Posterior vena cava (tissue), 2 donors: ENCODE measurements at places on chromosomes 3 and 15.

- no peak for DNase-seq
Observed at GRCh38 chr15:95498961-95499360, 831.5 kb upstream of the NR2F2 start.

DNA sequence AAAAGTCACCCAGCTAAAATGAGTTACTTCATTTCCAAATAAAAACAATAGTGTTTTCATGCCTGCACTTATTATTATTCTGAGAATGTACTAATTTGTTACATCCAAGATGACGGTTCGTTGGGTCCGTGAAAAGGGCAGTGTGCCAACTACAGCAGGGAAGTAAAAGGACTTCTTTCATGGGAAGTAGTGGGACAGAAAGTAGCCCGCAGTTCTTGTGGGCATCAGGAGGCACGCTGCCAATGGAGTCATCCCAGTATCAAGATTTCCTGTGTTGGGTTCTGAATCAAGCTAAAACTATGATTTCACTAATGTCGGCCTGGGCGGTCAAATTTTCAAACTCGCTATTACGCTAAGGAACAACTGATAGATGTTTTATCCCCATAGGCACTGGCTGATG, 254.5 kb upstream of the SOX2 start:
- no peak for DNase-seq

DNA sequence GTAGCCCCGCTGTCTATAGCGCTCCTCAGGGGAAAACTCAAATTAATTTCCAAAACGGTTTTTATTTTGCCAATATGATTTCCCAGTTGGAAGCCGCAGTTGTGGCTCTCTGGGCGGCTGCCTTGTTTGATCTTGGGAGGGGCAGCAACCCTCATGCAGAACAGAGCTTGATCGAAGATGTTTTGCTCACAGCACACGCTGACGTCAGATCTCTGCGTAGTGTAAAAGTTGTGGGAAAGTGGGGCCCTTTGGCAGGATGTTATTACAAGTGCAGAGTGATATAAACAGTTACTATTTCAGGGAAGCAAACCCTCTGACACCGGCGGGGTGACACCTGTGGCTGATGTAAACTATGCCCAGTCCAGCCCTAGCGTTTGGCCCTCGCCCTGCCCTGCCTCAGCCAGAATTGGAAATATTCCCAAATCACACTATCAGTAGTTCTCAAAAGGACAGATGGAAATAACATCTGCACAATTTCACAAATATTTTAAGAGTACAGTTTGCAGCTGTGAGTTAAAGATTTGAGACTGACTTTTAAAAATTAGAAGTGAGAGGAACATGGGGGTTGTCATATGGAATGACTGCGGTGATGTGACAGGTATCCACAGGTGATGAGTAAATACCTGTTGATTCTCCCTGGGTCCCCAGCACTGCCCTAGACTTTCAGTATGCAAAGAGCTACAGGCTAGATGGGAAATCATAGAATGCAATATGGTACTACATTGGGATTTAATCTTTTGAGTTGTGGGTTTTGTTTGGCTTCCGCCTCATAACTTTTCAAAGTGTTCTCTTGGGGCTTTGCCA, 1.7 kb downstream of the SYNM start:
- peak; percentile 68 for DNase-seq

GRCh38 chr3:194787072-194787471, 101.4 kb downstream of the FAM43A start:
- no peak for DNase-seq

DNA sequence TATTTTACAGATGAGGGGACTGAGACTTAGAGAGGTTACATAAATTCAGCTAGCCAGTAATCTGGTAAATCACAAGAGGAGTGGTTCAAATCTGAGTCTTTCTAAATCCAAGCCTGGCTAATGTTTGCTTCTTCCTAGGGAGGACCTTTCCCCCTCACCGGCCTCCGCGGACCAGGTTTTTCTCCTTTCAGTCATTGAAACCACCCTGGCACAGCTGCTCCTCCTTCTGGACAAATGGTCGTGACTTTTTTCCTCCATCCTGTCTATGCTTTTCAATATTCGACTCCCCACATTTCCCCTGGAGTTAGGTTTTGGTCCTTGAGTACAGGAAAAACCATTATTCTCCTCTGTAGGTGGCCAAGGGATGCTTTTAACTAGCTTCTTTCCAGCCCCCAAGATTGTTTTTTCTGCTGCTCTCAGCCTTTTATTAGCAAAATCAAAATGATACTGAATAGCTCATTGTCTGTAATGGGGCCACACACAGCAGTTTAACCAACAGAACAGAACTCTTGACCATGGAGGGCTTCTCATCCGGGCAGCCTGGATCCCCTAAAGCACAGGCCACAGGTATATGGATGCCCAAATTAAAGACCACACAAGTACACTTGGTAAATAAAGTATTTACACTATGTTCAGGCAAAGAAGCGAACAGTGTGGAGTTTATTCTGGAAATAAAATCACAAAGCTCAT, 85.9 kb upstream of the KLHL25 start:
- no peak for DNase-seq

- DNase-seq = no peak
Observed at GRCh38 chr3:132661101-132661500, 972 bp downstream of the UBA5 start.

GRCh38 chr3:140896997-140897396, 44.6 kb upstream of the SLC25A36 start:
- no peak for DNase-seq

DNA sequence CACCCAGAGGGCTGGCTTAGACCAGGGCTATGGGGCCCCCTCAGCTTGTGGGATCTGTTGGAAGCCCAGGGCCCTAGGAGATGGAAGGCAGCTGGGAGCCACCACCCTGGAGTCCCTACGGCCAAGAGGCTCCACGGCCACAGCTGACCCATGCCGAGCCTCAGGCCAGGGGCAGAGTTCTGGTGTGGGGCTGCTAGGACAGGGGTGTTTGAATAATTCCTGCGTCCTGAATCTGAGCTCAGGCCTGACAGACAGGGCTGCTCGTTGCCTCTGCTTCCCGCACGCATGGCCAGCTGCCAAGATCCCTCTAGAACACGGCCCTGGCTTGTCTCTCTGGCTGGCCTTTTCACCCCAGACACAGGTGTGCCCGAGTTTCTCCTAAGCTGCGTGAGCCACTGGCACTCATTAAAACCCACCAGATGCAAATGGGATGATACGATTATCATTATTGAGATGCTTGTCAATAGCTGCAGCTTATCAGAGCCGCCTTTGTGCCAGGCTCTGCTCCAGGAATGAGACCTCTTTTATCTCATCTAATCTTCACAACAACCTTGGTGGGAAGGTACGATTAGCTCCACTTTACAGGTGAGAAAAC, 70.2 kb downstream of the EFCAB12 start:
- DNase-seq = no peak

DNA sequence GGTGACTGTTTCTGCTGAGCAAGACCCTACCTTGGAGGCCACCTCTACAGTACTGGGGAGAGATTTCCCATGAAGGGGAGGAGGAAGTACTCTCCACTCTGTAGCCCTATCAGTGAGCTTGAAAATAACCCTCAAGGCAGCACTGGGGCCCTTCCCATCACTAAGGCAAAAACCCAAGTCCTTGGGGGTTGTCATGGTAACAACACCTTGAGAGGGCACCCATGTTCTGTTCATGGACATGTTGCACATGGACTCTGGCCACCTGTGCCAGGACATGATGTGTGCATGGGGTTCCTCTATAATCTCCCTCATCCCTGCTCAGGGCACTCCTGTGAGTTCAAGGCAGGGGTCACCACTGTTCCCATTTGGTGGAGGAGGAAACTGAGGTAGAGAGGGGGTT, 10.9 kb upstream of the CDC25A start:
- DNase-seq = no peak

DNA sequence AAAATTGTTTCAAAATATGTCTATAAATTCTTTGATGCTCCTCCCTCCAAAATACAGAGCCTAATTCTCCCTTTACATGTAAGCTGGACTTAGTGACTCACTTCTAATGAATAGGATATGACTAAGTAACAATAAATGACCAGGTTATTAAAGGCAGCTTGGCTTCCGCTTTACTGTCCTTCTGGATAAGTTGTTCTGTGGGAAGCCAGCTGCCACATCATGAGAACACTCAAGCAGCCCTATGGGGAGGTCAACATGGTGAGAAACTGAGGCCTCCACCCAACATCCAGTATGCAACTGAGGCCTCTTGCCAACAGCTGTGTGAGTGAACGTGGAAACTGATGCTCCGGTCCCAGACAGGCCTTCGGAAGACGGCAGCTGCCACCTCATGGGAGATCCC, 247.3 kb upstream of the CHRM5 start:
- no peak for DNase-seq

GRCh38 chr3:56878074-56878473, 76.3 kb upstream of the ARHGEF3 start:
- DNase-seq = no peak

- DNase-seq = peak; percentile 14
Observed at GRCh38 chr3:195467641-195468390, 25.0 kb upstream of the ACAP2 start.

DNA sequence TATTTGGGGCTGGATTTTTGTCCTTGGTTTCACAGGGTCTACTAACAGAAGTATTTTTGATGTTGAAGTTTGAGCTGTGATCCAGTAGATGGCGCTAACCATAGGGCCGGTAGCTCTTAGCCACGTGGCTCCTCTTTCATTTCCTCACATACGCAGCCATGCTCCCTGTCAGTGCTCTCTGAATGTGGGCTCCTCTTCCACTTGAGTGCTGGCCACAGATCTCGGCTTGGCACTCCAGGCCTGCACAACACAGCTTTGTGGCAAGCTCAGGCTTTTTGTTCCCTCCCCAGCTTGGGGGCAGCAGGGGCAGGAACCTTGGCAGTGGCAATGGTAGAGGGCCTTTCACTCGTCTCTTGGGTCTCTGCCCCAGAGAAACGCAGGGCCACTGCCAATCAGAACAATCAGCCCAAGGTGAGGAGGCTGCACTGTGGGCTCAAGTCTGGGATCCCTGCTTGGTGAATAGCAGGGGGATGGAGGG, 18.6 kb upstream of the DNAAF4 start:
- DNase-seq = no peak

GRCh38 chr3:31922962-31923361, 58.1 kb downstream of the OSBPL10 start:
- no peak for DNase-seq

- no peak for DNase-seq
Observed at GRCh38 chr3:172591125-172591605, 67.9 kb upstream of the TNFSF10 start.

- no peak for DNase-seq
Observed at GRCh38 chr15:97748576-97748975, 211.9 kb upstream of the ARRDC4 start.

GRCh38 chr3:85170646-85171045, 211.9 kb downstream of the CADM2 start:
- DNase-seq = no peak

GRCh38 chr15:25797936-25798901, 64.9 kb downstream of the ATP10A start:
- no peak for DNase-seq

- peak; percentile 23 for DNase-seq
Observed at GRCh38 chr15:69311319-69311721, 12.6 kb downstream of the PAQR5 start.
